ENCODE measurements at places on chromosomes 3 and 15. TPM values are rescaled to one million over a fixed set of nuclear protein-coding genes. Genes with fewer than 3 reads are reported as not detected.
A peak's percentile ranks its signal among the peaks of the same experiment; 100 is the strongest.

ROPN1B gene
- 0.29 TPM for polyA plus RNA-seq

- DNase-seq: no peak
Observed at GRCh38 chr15:61524545-61524944, 295.4 kb upstream of the RORA start.

DNA sequence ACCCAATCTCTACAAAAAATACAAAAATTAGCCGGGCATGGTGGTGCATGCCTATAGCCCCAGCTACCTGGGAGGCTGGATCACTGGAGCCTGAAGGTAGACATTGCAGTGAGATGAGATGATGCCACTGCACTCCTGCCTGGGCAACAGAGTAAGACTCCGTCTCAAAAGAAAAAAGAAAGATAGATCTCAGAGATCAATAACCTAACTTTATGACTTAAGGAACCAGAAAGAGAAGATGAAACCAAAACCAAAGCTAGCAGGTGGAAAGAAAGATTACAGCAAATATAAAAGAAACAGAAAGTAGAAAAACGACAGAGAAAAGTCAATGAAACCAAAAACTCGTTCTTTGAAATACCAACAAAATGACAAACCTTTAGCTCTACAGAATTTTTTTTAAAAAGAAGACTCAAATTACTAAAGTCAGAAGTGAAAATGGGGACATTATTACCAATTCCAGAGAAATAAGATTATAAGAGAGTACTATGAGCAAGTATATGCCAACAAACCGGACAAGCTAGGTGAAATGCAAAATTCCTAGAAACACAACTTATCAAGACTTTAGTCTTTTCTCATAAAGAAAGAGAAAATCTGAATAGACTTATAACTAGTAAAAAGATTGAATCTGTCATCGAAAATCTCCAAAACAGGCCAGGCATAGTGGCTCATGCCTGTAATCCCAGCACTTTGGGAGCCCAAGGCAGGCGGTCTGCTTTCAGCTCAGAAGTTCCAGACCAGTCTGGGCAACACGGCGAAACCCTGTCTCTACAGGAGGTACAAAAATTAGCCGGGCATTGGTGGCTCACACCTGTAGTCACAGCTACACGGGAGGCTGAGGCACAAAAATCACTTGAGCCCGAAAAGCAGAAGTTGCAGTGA lies 35.0 kb downstream of the ACAP2 start:
- DNase-seq: no peak

APOD gene
- 37.8 TPM for polyA plus RNA-seq

DNA sequence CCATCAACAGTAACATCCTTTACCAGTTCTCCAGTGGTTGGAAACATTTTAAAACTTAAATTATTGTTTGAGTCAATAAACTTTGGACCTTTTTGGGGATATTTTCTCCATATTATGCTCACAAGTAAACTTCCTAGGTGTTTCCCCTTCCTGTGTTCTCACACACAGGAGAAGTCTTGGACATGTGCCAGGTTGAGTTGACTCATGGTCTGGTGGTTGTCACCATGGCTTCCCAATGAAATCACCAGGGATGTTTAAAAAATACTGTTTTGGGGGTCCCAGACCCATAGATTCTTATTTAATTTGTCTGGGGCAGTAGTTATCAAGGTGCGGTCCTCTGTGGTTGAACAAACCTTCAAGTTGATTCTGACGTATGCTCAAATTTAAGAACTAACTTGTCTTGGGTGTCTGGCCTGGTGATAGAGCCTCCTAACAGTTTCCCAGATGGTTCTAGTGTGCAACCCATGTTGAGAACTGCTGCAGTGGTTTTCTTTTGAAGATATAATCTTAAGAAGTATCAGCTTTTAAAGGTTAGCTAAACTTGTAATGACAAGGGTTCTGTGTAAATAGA lies 291.8 kb downstream of the EDEM1 start:
- DNase-seq: no peak

- no peak for DNase-seq
Observed at GRCh38 chr3:106534206-106534605, 665.4 kb upstream of the CBLB start.

DNA sequence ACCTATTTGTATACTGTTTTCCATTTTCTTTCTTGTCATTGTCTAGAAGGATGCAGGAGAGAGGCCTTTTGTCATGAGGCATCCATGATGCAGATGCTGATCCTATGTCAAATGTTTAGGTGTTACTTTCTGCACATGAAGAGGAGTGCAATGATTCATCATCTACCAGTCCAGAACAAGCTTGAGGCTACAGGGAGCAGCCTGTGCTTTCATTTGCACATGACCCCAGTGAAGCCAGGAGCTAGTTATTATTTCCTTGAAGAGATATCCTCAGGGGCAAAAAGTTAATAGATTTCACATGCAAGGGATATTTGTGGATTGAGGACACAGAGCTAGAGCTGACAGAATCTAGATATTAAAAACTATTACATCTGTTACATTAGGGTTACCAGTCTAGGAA lies 204.4 kb upstream of the TGFBR2 start:
- peak; percentile 28 for DNase-seq

DNA sequence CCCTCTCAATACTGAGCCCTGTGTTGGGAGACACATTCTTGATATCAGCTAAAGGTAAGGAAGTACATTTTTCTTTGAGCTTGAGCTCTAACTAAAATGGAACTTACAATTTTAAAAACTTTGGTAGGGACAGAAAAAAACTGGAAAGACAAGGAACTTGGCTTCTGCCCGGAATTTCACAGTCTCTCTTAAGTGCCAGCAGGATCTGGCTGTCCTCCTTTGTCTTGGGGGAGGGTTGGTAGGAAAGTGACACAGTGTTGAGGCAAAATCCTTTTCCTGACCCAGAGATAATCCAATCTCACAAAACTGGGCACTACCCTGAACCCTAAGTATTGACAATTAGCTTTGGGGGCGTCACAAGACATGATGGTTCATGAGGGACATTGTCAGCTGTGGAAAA lies 45.3 kb downstream of the ZPLD1 start:
- DNase-seq: no peak

GRCh38 chr3:19950316-19950715 lies 3.4 kb downstream of the RAB5A start:
- no peak for DNase-seq

GHSR gene
- polyA plus RNA-seq: not detected

DNA sequence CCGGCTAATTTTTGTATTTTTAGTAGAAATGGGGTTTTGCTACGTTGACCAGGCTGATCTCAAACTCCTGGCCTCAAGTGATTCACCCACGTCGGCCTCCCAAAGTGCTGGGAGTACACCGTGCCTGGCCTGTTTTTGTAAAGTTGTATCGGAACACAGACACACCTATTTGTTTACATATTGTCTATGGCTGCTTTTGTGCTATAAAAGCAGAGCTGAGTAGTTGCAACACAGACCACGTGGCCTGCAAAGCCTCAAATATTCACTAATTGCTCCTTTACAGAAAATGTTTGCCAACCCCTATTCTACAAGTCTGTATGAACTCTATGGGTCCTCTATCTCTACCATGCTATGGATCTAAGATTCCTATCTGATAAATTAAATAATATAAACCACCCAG lies 175.5 kb downstream of the CADPS start:
- DNase-seq: no peak

- no peak for DNase-seq
Observed at GRCh38 chr3:114331710-114332109, 37.9 kb downstream of the TIGIT start.

DNA sequence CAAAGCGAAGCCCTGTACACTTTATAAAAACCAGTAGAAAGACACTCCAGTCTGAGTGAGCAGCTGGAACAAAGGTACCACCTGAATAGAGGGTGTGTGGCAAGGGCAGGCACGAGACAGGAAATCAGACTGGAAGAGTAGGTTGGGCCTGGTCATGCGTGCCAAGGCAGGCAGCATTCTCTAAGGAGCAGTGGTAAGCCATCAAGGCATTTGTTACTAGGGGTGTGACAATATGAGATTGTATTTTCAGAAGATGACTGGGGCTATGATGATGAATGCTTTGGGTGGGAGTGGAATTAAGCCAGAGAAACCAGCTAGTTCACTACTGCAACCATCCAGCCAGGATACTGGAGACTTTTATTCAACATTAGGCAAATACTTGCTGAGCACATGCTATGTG lies 5.0 kb downstream of the JMJD7 start:
- no peak for DNase-seq

DNA sequence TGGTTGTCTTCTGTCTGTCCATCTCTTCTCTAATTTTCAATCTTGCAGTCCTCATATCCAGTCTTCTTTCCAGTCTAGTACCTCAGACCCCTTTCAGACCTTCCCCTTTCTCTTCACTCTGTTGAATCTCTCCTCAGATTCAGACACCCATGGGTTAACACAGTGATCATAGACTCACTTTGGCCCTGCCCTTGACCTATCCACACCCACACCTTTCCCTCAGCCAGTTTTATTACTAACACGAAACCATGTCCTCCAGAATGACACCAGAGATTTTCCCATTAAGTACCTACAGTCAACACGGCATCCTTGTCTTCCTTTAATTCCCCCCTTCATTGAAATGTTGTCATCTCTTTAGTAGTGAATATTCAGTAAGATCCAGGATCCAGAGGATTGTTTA lies 74.5 kb upstream of the UBE2E2 start:
- DNase-seq: no peak

- no peak for DNase-seq
Observed at GRCh38 chr15:66224946-66225345, 28.6 kb downstream of the MEGF11 start.

DNA sequence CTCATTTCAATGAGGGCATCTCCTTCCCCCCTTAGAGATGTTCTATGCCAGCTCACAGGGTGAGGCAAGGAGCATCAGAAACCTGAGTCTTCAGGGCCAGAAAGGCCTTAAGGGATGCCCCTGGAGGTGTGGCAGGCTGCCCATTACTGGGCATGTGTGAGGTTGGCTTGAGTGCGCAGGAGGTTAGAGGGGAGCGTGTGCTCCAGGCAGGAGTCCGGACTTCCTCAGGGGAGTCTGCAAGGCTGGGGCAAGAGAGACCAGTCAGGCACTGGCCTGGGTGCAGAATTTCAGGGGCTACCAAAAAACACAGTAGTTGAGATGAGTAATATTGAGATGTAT lies 1.9 kb downstream of the LOXL1 start:
- DNase-seq: no peak

GRCh38 chr3:177282119-177282655 lies 84.9 kb upstream of the TBL1XR1 start:
- no peak for DNase-seq

DNA sequence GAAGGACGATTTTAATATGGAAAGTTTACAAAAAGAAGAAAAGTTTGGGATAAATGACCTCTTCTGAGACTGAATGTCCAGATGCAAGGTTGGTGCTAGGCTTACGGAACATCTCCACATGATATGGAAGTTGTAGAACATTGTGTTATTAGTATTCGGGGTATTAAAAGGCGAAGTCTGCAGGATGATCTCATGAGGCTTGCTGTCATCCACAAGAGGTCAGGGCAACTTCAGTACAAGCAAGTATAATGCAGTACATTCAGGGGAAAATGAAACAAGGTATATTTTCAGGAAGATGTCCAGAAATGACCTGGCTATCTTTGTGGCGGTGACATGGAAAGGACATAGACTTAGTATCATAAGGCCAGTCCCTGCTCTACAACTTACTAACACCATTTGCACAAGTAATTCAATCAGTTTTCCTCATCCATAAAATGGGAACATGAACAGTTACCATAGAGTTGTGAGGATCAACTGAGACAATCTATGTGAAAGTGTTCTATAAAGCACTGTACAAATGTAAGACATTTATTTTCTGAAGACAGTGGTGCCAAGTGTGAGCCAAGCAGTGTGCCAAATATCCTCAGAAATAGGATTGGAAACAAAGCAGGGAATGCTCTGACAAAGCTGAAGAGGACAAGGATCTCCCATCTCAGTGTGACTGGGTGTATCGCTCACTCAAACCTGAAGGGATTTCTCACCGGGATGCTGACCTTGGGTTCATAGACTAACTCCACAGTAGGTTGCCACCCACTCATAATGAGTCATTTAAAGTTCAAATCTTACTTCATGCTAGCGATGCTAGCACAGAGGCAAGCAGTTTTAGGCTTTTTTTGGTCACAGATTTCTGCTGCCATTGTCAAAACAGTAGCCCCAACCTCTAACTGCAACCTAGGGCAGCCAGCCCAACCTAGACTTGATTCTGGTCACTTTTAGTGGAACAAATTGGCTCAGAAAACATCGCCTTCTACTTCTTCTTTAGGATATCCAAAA lies 118.3 kb downstream of the TIGIT start:
- no peak for DNase-seq

SHF gene
- 7.4 TPM for polyA plus RNA-seq

DNA sequence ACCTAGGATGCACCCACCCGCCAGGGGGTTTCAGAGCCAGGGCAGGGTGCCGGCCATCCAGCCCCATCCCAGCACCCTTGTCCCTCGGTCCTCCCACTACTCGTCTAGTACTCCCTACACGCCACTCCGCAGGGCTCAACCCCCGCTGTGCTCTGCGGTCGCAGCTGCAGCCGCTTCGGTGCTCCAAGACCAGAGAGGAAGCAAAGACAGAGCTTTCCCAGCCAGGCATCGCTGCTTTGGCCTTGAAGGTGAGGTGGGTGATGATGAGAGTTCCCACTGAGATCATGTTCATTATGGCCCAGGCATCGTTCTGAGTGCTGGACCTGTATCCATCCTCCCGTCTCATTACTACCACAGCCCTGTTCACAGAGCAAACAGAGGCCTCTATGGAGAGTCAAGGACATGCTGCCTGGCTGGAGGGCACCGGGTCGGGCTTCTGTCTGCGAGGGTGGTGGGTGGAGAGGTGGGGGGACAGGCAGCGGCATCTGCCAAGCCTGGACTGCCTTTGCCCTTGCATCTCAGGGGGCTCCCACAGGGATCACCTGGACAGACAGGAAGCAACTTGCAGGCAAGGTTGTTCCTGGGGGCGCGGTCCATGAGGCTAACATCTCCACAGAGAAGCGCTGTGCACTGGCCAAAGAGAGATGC lies 66.9 kb downstream of the KLF13 start:
- DNase-seq: no peak

IL16 gene
- polyA plus RNA-seq: 6.6 TPM

CEMIP gene
- polyA plus RNA-seq: 2.4 TPM

DOCK3 gene
- 0.15 TPM for polyA plus RNA-seq

GRCh38 chr3:17137321-17137826 lies 252.6 kb downstream of the PLCL2 start:
- no peak for DNase-seq

TBC1D21 gene
- not detected for polyA plus RNA-seq

COL8A1 gene
- 1.1 TPM for polyA plus RNA-seq

GRCh38 chr3:148757238-148758215 lies 59.8 kb downstream of the AGTR1 start:
- no peak for DNase-seq

GRCh38 chr15:62619526-62619925 lies 423.0 kb upstream of the TPM1 start:
- no peak for DNase-seq

DNA sequence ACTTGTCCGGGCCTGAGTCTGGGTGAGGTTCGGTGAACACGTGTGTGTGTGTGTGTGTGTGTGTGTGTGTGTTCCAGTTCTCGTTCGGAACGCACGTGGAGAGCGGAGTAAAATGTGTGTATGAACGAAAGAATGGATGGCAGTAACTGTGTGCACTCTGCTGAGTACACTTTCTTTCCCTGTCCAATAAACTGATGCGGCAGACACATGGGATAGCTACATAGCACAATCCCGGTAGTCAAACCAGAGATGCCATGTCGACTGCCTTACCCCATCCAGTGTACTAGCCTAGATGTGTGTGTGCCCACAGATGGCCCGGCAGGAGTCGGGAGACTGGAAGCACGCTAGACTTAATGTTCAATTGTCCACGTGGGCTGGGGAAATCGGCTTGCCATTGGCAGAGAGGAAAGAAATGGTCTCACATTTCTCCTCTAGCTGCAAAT lies 507 bp upstream of the GOLIM4 start:
- no peak for DNase-seq
